ENCODE measurements at places on chromosomes 1 and 21.

GRCh38 chr1:115041654-115042053 lies 12.0 kb downstream of the TSHB start:
- DNase-seq = no peak

DNA sequence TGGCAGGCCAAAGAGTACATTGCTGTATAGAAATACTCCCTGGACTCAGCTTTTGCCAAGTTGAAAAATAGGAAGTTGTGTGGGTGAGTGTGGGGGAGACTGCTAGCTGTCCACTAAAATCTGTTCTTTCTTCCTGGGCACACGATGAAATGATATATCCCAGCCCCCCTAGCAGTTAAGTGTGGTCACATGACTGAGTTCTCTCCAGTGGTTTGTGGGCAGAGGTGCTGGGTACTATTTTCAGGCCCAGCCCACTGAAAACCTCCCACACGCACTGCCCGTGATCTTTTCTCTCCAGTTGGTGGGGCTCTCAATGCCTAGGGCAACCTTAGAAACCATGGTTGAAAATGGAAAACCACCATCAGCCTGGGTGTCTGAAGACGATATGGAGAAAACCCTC lies 119.7 kb upstream of the LMO4 start:
- DNase-seq = no peak

GRCh38 chr1:88407248-88407647 lies 276.8 kb upstream of the PKN2 start:
- no peak for DNase-seq

DNA sequence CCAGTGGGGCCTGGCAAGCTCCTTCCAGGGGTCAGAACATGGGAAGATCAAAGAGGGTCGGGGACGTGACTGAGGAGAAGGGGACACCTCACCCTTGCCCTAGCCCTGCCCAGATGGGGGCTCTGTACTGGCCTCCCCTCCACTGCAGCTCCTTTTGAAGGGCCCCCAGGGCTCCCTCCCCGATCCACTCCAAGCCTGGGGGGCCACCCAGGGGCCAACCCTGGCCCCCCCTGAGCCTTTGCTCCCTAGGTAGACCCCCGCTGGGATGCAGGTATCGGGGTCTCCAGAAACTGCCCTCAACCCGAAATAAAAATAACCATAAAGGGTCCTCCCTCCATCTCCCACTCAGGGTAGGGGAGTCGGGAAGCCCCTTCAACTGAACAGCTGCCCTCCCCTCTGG lies 37.4 kb upstream of the FAM131C start:
- no peak for DNase-seq

DNA sequence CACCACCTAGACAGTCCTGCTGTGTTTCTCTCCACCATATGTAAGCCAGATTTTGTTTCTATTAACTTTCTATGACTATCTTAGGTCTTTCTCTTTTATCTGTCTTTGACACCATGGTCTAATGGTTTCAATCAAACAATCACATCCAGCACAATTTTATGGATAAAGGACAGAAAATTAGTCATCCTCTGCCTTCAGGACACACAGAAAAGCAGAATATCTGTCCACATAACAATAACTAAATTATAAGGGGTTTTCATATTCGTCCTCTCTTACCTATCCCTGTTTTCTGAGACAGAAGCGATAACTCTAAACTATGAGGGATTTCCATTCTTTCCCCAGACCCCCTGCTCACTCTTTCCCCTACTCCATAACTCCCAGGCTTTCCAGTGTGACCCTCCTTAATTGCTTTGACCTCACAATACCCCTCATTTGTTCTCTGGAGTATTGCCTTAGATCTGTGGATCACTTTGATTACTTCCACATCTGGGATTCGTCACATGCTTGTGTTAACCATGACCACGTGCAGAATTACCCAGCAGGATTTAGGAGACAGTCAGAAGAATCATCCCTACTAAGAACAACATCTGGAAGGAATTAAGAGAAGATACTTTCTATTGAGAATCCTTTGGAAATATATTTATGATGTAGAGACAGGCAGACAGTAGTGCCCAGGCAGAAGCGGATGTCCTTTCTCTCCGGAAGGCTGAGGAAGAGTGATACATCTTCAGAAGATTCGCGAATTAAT lies 108.2 kb upstream of the GREM2 start:
- no peak for DNase-seq

- DNase-seq = no peak
Measured at GRCh38 chr21:38649120-38649519, 150.8 kb upstream of the ERG start.

- DNase-seq = no peak
Measured at GRCh38 chr1:43789604-43790550, 82.5 kb downstream of the ST3GAL3 start.

DNA sequence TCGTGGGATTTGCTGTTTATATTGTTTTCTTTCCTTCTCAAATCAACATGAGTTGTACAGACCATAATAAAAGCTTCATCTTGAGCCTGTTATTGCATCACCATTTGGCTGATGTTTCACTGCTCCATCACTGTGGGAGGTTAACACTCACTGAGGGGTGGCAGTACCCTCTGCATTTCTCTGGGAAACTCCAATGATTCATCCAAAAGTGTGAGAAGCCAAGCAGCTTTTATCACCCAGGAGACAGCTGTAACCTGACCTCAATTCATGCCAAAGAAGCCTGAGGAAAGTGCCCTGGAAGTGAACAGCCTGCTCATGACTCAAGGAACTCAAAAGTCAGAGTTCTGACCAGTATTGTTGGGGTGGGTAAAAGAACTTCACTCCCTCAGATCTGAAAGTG lies 84.1 kb downstream of the GPR88 start:
- DNase-seq = peak; percentile 99

DNA sequence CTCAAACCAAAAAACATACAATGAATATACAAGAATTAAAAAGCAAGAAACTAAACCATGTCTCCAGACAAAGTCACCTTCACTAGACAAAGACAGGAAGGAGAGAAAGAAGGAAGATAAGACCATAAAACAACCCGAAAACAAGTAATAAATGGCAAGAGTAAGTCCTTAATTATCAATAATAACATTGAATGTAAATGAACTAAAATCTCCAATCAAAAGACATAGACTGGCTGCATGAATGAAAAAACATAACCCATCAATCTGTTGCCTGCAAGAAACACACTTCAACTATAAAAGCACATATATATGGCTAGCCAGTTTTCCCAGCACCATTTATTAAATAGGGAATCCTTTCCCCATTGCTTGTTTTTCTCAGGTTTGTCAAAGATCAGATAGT lies 100.8 kb upstream of the SAMSN1 start:
- no peak for DNase-seq

DNA sequence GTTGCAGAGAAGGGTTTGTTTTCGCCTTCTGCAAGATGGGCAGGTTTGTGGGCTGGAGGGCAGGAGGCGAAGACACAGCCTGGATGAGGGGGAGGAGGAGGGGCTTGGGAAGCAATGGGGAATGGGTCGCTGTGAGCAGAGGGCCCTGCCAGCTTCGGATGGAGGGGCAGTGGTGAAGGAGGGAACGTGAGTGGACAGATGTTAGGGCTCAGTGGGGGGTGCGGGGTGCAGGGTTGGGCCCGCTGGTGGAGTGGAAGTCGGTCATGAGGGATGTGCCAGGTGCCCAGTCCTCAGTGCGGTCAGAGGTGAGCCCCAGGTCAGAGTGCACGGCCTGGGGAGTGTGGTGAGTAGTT lies 55.5 kb upstream of the ABCG1 start:
- no peak for DNase-seq

GRCh38 chr21:44478801-44479167 lies 23.5 kb downstream of the LRRC3 start:
- DNase-seq = no peak

- DNase-seq = no peak
Measured at GRCh38 chr1:168755800-168756418, 26.9 kb upstream of the DPT start.

- DNase-seq = no peak
Measured at GRCh38 chr1:223621312-223621734, 44.2 kb downstream of the CAPN8 start.

GRCh38 chr1:243264717-243265116 lies 8.9 kb downstream of the SDCCAG8 start:
- DNase-seq = no peak

- no peak for DNase-seq
Measured at GRCh38 chr1:229325401-229325800, 17.4 kb downstream of the CCSAP start.

GRCh38 chr1:209266590-209267205 lies 316.8 kb upstream of the CAMK1G start:
- DNase-seq = no peak

- no peak for DNase-seq
Measured at GRCh38 chr1:202694314-202694713, 15.9 kb downstream of the SYT2 start.

- DNase-seq = no peak
Measured at GRCh38 chr1:106756752-106757151, 299.7 kb upstream of the PRMT6 start.

GRCh38 chr1:115448282-115449044 lies 110.4 kb upstream of the NGF start:
- no peak for DNase-seq

- DNase-seq = no peak
Measured at GRCh38 chr1:40840526-40841323, 21.4 kb downstream of the CITED4 start.

GRCh38 chr1:85135392-85135798 lies 65.4 kb downstream of the SYDE2 start:
- no peak for DNase-seq

GRCh38 chr1:11352816-11353799 lies 80.1 kb downstream of the UBIAD1 start:
- DNase-seq = no peak

DNA sequence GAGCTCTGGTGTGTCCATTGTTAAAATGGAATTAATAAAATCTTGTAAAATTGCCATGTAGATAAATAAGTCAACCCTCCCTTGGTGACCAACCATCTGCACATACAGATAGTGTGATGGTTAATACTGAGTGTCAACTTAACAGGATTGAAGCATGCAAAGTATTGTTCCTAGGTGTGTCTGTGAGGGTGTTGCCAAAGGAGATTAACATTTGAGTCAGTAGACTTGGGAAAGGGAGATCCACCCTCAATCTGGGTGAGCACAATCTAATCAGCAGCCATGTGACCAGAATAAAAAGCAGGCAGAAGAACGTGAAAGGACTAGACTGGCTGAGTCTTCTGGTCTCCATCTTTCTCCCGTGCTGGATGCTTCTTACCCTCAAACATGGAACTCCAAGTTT lies 174.8 kb downstream of the LTN1 start:
- no peak for DNase-seq

DNA sequence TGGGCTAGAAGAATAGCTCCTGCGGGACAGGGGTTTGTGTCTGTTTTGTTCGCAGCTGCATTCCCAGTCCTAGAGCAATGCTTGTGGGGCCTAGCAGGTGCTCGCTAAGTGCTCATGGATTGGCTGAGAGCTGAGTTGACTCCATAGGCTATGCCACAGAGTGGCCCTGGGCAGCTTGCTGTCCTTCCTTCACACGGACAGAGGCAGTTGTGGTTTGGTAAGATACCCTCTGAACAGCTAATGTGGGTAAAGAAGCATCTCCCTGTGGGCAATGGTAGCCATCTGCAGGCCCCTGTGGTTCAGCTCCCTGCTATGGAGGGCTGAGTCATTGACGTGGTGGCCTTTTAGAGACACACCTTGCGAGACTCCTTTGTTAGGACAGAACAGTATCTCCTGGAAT lies 23.5 kb upstream of the LBR start:
- DNase-seq = no peak

- no peak for DNase-seq
Measured at GRCh38 chr21:16243396-16243795, 513.6 kb downstream of the USP25 start.

- DNase-seq = no peak
Measured at GRCh38 chr1:26098602-26099001, 13.0 kb upstream of the PDIK1L start.

DNA sequence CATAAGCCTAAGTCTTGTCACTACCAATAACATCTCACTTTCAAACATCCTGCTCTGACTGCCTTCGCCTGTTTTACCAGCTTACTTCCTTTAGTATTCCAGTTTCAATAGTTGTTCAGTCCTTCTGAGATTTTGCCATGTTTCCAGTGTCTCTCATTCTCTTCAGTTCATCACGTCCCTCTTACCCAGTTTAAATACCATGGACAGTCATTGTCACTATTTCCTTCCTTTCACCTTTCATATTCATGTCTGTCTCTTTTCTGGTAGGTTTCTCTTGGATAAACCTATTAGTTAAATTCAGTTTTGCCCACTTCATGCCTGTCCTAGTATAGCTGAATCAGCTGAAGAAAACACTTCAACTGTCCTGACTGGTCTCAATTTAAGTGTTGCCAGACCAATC lies 5.9 kb downstream of the ATF6 start:
- DNase-seq = no peak

- DNase-seq = no peak
Measured at GRCh38 chr1:100265562-100265930, 470 bp upstream of the RTCA start.

DNA sequence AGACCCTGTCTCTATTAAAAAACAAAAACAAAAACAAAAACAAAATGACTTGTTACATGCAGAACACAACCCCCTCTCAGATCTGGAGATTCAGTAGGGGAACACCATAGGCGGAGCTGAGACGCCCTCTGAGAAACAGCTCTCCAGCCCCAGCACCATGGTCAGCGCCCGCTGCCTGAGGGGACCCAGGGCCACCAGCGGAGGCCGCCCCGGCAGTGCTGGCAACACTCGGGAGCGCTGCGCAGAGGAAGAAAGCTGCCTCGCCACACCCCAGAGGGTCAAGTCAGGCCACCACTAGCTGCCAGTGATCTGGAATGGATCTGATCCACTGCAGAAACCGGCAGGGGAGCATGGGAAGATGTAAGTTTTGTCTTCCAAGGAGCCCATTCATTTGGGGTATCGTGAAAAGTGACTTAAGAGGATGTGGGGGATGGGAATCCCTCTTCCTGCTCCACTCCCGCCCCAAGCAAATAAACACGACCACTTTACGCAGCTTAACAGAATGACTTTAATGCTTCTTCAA lies 3.1 kb downstream of the ACTA1 start:
- DNase-seq = no peak

GRCh38 chr1:31297277-31298247 lies 730 bp downstream of the ZCCHC17 start:
- DNase-seq = no peak

DNA sequence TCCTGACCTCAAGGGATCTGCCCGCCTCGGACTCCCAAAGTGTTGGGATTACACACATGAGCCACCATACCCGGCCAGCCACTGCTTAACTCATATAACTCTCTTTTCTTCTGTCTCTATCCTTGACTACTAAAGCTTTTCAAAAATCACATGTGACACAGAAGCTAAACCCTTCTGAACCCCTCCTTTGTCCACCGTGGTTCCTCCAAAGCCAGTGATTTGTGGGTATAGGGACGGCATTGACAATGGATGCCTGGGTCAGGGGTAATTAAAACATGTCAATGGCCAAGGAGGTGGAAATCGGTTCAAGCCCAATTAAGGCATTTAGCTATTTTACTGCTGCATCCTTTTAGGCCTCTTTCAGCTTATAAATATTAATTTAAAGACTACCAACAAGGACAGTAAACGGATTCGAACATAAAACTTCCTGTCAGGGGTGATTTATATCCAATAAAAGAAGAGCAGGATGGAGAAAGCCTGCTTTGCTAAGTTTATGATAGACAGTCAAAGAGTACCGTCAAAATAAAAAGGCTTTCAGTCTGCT lies 242.3 kb downstream of the GPATCH2 start:
- DNase-seq = no peak

- DNase-seq = no peak
Measured at GRCh38 chr1:155301342-155301841, at the start of gene PKLR. TSS of gene PKLR (minus strand) at chr1:155301438. CDS start at chr1:155301395, 43 bp downstream.
